Posterior vena cava (tissue), 2 donors: ENCODE measurements at places on chromosomes 5 and 9.

DNA sequence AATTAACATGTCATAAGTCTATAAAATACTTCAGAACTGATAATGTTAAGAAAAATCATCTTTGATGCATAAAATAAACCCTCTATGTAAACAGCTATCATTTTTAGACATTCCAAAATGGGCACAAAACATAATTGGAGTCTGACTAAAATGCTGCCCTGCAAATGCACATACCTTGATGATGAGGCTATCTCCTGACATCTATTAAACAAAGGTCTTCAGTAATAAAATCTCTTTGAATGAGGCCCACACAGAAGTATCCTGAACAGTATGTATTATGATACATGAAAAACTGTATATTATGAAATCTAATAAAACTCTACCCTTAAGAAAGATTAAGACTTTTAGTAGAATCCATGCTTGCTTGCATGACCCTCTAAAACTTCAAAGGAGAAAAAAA lies 66.1 kb downstream of the FBXL17 start:
- no peak for DNase-seq

DNA sequence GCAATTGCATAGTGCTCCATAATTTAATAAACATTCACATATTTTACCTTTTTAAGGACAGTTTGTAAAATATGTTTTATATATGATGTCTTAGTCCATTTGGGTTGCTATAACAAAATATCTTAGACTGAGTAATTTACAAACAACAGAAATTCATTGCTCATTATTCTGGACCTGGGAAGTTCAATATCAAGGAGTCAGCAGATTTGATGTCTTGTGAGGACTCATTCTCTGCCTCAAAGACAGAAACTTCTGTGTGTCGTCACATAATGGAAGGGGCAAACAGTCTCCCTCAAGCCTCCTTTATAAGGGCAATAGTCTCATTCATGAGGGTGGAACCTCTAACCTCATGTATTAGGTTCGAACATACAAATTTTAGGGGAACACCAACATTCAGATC lies 455.9 kb downstream of the TAF11L14 start:
- no peak for DNase-seq

DNA sequence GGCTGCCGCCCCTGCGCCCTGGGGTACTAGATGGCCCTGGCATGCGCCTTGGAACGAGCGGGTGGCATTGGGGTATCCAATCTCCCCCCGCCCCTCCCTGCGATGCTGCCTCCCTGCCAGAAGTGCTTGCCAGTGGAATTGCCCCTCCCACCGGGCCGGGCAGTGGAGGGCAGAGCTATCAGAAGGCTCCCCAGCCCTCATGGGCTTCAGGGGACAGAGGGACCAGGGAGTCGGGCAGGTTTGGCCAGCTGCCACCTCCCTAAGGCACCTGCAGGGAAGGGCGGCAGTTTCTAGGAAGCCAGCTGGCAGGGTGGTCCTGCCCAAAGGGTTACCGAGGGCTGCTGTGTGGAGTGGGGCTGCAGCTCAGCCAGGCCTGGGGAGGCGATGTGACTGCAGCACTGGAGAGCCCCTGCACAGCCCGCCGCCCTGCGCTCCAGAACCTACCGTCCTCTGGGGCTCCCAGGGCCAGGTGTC lies 52.8 kb upstream of the EGFL7 start:
- no peak for DNase-seq

DNA sequence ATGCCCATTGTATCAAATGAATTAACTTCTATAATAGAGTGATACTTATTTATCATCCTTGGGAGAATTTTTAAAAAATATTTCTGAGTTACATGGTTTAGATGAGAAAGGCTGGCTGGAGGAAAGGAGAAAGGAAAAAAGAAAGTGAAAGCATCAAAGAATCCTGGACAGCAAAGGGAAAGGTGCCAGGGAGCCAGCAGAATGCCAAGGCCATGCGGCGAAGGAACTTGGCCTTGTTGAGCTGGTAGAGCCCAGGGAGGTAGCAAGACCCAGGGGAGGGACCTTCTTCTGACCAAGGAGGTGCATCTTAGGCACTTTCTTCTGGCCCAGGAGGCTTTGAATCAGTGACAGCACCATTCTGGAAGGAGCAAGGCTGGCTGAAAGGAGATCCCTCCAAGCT lies 240.5 kb downstream of the ENC1 start:
- DNase-seq: no peak

- no peak for DNase-seq
These were observed 85.6 kb downstream of the PTTG1 start for GRCh38 chr5:160507221-160507721.

GRCh38 chr5:35103637-35104299 lies 56.0 kb upstream of the AGXT2 start:
- DNase-seq: no peak

DNA sequence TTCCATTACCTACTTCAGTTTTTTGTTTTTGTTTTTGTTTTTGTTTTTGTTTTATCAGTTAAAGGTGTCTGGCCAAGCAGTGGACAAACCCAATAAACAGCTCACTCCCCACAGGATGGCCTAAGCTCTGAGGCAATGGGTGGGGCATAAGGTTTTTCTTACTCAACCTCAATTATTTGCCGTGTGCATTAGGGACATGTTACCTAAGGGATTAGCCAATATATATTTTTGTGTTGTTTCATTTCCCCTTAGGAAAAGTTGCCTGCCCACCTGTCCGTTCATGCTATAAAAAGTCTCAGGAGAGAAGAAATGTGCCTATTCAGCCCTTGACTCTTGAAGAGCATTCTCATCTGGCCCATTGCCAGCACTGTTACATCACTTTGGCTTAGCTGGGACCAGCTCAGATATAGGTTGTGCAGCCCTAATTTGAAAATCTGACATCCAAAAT lies 7.3 kb downstream of the SH3RF2 start:
- no peak for DNase-seq

DNA sequence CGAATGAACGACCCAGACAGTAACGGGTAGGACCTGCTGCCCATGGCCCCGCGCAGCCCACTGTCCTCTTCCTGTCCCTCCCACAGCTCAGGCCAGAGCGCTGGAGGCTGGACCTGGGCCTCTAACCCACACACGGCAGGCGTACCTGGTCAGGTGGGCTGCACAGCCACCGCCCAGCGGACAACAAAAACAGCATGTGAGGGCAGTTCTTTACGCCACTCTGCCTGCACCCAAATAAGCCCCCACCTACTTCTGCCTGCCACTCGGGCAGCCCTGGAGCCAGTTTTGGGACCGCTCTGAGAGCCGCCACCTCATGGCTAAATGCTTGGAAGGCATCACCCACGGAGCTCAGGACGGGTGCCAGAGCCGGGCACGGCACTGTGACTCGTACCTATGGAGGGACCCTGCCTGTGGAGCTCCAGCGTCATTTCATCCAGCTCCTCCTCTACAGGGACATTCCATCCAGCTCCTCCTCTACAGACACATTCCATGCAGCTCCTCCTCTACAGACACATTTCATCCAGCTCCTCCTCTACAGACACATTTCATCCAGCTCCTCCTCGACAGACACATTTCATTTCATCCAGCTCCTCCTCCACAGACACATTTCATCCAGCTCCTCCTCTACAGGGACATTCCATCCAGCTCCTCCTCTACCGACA lies 18.9 kb downstream of the CLPTM1L start:
- DNase-seq: no peak

- DNase-seq: peak; percentile 50
These were observed 195.3 kb upstream of the MVB12B start for GRCh38 chr9:126131066-126132010.

DNA sequence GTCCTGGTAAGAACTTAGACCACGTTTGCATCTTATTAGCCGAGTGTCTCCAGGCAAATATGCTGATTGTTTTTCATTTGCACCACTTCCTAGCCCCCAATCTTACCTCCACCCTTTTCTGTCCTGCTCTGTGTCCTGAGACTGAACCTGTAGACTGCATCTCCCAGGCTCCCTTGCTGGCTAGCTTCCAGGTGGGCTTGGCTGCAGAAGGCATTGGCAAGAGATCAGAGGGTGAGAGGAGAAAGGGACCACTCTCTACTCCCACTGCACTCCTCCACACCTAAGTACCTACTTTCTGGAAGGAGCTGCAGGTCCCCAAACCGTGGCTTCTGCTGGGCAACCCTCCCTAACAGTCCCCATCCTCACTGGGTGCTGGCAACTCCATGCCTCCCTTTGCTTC lies 59.9 kb upstream of the XPA start:
- no peak for DNase-seq

DNA sequence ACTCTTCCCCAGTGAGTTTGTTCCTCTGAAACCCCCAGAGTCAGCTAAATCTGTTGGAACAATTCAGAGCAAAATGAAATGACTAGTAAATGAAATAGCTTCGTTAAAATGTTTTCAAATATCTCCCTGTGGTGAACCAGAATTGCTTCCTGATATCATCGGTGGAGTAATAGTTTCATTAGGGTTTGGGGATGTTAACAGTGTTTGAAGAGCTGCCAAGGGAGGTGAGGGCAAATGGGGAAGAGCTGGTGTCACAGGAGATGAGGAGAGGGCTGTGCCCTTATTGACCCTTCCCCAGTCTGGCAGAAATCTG lies 4.3 kb upstream of the C7 start:
- DNase-seq: no peak

DNA sequence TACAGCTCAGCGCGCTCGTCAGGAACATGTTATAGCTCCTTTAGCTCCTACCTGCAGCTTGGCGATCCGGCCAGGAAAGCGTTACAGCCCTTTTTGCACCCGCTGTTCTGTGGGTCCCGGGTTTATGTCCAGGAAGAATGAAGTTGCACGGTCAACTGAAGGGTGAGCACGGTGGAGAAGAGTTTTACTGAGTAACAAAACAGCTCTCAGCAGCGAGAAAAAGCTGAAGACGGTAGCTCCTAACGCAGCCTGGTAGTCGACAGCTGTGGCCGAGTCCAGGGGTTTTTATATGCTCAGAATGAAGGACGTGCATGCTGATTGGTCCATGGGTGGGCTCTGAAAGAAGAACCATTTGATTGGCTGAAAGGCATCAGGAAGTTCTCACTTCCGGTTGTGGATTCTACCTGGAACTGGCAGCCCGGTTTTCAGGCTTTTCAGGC lies 1830.1 kb upstream of the NUDT12 start:
- no peak for DNase-seq

- DNase-seq: no peak
These were observed 179.0 kb downstream of the TAF11L14 start for GRCh38 chr5:17813214-17813613.

GRCh38 chr5:453725-454481 lies 10.9 kb downstream of the EXOC3 start:
- DNase-seq: peak; percentile 38

GRCh38 chr5:37814699-37815098 lies 25.1 kb downstream of the GDNF start:
- no peak for DNase-seq

- no peak for DNase-seq
These were observed 17.0 kb downstream of the COL23A1 start for GRCh38 chr5:178573216-178573615.

GRCh38 chr9:116546711-116547581 lies 140.2 kb upstream of the TRIM32 start:
- no peak for DNase-seq

DNA sequence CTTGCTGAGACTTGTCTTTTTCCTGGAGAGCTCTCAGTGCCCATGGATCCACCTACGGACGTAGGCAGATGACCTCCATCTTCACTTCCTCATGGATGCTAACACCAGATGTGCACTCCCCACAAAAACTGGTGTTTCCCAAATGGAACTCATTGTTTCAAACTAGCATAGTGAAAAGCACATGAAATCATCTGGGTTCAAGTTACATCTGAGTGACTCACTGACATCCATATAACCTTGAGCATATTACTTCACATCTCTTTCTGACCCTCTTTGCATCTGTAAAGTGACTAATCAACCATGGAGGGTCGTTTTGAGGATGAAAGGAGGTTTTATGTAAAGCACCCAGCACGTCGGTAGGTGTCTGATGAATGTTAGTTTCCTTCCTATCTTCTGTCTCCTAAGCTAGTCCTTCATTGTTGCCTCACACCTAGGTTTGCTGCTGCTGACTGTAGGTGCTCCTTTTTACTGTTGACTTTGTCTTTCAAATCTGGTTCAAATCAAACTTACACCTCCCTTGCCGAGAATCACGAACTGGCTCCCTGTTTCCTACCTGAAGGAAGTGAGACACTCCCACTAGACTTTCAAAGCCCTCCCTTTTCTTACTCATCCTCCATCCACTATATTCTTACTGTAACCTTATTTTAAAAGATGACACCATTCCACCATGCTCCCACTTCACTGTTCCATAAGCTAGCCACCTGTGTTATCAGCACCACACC lies 10.3 kb downstream of the OCLN start:
- DNase-seq: no peak

DNA sequence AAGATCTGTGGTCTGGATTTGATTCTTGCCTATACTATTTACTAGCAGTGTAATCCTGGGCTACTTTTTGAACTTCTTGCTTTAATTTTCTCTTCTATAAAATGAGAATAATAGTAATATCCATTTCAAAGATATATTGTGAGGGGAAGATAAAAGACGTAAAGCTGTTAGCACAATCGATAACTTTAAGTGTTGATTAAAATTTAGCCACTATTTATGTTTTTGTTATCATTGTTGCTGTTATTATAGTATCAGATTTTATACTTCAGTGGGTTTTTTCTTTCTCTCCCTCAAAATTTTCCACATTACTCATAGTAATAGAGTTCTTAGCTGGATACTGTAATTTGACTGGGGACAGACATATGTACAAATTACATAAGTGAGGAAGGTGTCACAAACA lies 42.0 kb downstream of the STX17 start:
- DNase-seq: no peak

GRCh38 chr5:73764586-73764985 lies 138.6 kb downstream of the ARHGEF28 start:
- DNase-seq: no peak

DNA sequence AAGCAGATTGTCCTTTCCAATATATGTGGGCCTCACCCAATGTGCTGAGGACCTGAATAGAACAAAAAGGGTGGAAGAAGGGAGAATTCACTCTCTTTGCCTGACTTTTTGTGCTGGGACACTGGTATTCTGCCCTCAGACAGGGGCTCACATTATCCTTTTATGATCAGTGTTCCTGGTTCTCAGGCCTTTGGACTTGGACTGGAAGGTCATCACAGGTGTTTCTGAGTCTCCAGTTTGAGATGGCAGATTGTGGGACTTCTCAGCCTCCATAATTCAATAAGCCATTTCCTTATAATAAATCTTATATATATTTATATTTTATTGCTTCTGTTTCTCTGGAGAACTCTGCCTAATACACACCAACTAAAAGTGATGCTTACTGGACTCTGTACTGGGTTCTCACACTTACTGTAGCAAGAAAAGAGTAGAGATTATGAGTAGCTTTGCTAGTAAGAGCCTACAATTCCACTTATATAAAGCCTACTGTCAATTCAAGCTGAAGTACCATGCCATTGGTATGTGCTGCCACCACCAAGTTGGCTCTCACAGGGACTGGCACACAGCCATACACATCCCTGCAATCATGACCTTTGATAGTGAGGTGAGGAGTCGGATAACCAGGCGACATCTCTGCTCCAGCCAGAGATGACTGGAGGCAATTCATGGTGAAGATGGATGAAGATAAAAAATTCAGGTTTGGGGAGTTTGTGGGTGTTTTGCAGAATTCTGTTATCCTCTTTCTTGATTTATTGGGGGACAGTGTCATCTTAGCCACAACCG lies 130.7 kb upstream of the NR3C1 start:
- DNase-seq: no peak

GRCh38 chr9:4576448-4576847 lies 85.6 kb upstream of the PLPP6 start:
- no peak for DNase-seq

- DNase-seq: no peak
These were observed 264.8 kb downstream of the CETN3 start for GRCh38 chr5:90144625-90145327.

GRCh38 chr5:149407323-149408251 lies 28.5 kb upstream of the IL17B start:
- DNase-seq: peak; percentile 64

GRCh38 chr5:40678460-40679147 lies 1.1 kb upstream of the PTGER4 start:
- no peak for DNase-seq

GRCh38 chr5:171142617-171143016 lies 166.4 kb upstream of the TLX3 start:
- DNase-seq: no peak
